ENCODE measurements at places on chromosomes 3 and 15. TPM values are rescaled to one million over a fixed set of nuclear protein-coding genes. Genes with fewer than 3 reads are reported as not detected.

DNA sequence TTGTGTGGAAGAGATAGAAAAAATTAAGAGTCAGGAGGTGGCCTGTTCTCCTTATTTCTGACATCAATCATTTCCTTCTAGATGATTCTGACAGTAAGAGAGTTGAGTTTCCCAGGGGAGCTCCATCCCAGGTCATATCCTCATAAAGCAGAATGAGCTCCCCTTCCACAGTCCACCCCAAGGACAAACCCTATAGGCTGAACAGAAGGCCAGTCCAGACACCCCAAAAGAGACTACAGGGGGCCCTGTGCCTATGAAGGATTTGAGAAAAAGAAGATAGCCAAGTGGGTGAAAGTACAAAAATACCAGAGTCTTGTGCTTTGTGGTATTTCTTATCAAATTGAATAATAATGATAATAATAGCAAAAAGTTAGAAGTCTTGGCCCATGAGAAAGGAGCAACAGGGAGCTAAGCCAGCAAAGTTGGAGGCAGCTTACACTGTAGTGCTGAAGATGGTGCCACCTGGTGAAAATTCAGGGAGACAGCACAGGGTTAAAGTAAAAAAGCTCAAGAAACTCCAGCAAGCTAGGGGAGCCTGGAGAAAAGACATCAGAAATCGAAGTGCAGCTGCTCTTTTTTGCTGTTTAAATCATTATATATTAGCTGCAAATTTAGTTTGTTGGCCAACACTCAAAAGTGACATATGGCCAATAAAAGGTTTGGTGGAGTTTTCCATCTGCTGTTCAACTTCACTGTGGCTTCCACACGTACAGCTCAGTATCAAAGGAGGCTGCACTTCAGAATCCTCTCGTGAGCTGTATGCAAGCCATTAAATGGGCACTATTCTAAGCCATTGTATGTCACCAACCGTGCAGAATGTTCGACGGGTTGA is 35.8 kb upstream of the SLC24A5 start:
- H3K27ac ChIP-seq = no peak overlapping the region
- no peaks in the 10 kb centered on the region for H3K27me3 ChIP-seq
- no peaks in the 10 kb centered on the region for H3K36me3 ChIP-seq
- no peaks in the 10 kb centered on the region for H3K4me1 ChIP-seq

- no peak overlapping the region for H3K4me3 ChIP-seq
- no peaks in the 10 kb centered on the region for H3K36me3 ChIP-seq
- no peak for DNase-seq
- H3K27me3 ChIP-seq = no peaks in the 10 kb centered on the region
Observed at GRCh38 chr3:67357610-67358458, 296.6 kb downstream of the SUCLG2 start.

- no peaks in the 10 kb centered on the region for H3K4me1 ChIP-seq
- no peaks in the 10 kb centered on the region for H3K27me3 ChIP-seq
- no peak overlapping the region for H3K4me3 ChIP-seq
- H3K36me3 ChIP-seq = no peaks in the 10 kb centered on the region
- no peak overlapping the region for H3K27ac ChIP-seq
Observed at GRCh38 chr3:70276901-70277300, 35.5 kb downstream of the MDFIC2 start.

GRCh38 chr3:35784169-35784568 is 144.8 kb downstream of the ARPP21 start:
- DNase-seq = no peak
- no peaks in the 10 kb centered on the region for H3K27me3 ChIP-seq
- H3K4me1 ChIP-seq = no peaks in the 10 kb centered on the region
- H3K36me3 ChIP-seq = no peaks in the 10 kb centered on the region

DNA sequence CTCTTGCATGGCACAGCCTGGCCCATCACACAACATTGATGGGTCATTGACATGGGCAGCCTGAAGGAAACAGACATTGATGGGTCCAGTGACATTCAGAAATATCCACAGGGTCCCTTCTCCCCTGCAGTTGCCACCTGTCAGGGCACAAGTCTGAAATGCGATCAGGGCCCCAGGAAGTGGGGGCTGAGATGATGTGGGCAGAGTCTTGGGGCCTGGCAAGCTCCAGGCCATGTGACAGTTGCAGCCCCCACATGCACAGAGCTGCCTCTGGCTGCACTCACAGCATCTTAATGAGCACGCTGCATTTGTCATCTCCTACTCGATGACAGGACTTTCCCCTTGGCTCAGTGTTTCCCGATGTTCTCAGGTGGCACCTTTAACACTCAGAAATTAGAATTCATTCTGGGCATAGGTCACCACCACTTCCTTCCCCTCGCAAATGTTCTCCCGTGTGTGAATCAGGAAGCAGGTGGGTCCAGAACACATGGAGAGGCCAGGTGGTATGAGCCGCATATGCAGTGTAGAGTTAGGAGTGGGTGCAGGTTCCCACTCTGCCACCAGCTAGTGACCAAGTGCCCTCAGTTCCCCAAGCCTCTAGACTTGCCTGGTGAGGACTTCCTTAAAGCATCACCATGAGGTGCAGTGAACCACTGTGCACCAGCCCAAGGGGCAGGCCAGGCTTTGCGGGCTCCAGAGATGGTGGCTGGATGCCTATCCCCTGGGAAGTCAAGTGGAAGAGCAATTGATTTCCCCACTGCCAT is 1.6 kb upstream of the TXNRD3 start:
- no peaks in the 10 kb centered on the region for H3K4me1 ChIP-seq
- no peak overlapping the region for H3K27ac ChIP-seq
- peaks cover 4% of the 10 kb centered on the region for H3K27me3 ChIP-seq
- DNase-seq = no peak

- no peaks in the 10 kb centered on the region for H3K36me3 ChIP-seq
- peaks cover 18% of the 10 kb centered on the region for H3K4me1 ChIP-seq
- no peak for DNase-seq
- H3K27me3 ChIP-seq = no peaks in the 10 kb centered on the region
- no peak overlapping the region for H3K27ac ChIP-seq
Observed at GRCh38 chr3:72519946-72520604, 328.2 kb downstream of the SHQ1 start.

GRCh38 chr3:132549169-132549568 is 47.9 kb upstream of the ACKR4 start:
- no peak overlapping the region for H3K4me3 ChIP-seq
- H3K36me3 ChIP-seq = no peaks in the 10 kb centered on the region
- no peaks in the 10 kb centered on the region for H3K27me3 ChIP-seq

DNA sequence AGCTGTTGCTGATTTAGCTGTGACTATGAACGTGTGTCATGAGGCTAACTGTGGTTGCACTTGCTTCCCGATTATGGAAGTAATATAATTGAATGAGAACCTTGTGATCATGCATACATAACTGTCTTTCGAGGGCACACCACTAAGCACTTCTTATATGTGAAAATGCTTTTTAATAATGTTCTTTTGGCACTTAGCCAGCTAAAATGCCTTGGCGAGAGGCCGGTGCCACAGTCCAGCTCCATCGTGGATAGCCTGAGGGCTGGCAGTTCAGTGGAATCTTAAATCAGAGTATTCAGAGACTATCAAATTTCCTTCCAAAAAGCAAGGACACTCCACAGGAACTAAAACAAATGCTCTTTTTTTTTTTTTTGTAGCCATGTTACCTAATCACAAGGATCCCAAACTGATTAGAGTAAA is 161.6 kb upstream of the FRMD4B start:
- no peak for DNase-seq
- no peak overlapping the region for H3K27ac ChIP-seq
- no peaks in the 10 kb centered on the region for H3K27me3 ChIP-seq
- no peaks in the 10 kb centered on the region for H3K36me3 ChIP-seq
- no peak overlapping the region for H3K4me3 ChIP-seq

- peak; percentile 68 for DNase-seq
- no peaks in the 10 kb centered on the region for H3K27me3 ChIP-seq
- peak overlapping the region; percentile 51 for H3K27ac ChIP-seq
Observed at GRCh38 chr3:141328286-141329166, 39.8 kb upstream of the ZBTB38 start.

DNA sequence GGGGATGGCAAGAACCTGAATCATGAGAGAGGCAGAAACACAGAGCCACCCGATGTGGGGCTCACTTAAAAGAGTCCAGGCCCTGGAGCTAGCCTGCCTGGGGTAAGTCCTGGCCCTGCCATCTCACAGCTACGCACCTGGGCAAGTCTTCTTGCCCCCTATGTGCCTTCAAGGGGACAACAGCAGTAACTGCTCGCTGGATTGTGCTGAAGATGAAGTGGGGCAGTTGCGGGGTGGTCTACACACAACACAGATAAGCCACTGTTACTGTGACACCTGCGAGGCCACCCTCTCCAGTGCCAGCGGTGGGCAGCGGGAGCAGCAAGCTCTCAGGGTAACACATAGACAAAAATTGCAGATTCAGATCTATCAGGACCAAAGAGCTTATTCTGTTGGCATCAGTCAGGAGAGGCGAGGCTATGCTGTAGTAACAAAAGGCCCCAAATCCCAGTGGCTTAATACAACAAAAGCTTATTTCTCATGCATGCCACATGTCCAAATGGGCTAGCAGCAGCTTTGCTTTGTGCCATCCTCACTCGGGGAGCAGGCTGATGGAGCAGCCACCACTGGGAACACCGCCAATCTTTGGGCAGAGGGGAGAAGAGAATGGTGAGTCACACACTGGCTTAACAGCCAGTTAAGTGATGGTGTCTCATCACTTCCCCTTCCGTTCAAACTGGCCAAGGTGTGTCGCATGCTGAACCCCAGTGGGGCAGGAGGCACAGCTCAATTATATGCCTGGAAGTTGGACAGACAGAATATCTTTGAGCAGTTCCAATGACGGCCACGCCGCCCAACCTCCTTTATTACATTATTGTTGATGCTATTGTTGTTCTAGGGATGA is 78.3 kb downstream of the WNT7A start:
- no peak overlapping the region for H3K4me3 ChIP-seq
- no peaks in the 10 kb centered on the region for H3K4me1 ChIP-seq
- no peak for DNase-seq
- H3K36me3 ChIP-seq = no peaks in the 10 kb centered on the region
- no peaks in the 10 kb centered on the region for H3K27me3 ChIP-seq

DNA sequence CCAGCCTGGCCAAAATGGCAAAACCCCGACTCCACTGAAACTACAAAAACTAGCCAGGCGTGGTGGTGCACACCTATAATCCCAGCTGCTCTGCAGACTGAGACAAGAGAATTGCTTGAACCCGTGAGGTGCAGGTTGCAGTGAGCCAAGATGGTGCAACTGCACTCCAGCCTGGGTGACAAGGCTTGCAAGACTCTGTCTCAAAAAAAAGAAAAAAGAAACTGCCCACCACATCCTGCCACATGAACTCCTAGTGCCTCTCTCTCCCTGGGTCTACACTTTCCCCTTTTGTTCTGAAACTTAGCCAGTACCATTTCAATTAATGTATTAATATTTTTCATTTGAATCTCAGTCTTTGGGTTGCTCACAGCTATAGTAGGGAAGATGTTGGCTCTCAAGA is 192.2 kb upstream of the MME start:
- no peak overlapping the region for H3K4me3 ChIP-seq
- no peaks in the 10 kb centered on the region for H3K27me3 ChIP-seq
- DNase-seq = no peak
- no peak overlapping the region for H3K27ac ChIP-seq
- no peaks in the 10 kb centered on the region for H3K4me1 ChIP-seq

Gene ATG7
- polyA plus RNA-seq = 32.7 TPM

Gene ABI3BP
- 0.42 TPM for polyA plus RNA-seq

Gene CHST13
- not detected for polyA plus RNA-seq

Gene NDUFAF3
- polyA plus RNA-seq = 217 TPM

Gene CLDN11
- polyA plus RNA-seq = not detected

All from GM12878 (cell line).